Fibroblast of skin of left quadriceps (primary cell): ENCODE measurements at places on chromosomes 3 and 15.

DNA sequence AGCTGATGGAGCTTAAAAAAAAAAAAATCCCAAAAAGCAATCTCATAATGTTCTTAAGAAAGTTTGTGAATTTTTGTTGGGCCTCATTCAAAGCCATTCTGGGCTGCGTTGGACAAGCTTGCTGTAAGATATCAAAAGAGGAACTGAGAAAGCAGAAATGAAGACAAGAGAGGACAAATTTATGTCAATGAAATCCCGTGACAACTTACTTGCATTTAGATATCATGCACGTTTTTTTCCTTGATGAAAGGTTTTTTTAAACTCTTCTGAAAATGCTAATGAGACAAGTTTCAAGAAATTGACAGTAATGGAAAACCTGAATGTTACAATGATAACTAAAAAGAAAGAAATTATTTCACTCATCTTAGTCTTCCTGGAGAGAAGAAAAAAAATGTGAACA, 662.9 kb downstream of the SQOR start:
- no peak for DNase-seq

DNA sequence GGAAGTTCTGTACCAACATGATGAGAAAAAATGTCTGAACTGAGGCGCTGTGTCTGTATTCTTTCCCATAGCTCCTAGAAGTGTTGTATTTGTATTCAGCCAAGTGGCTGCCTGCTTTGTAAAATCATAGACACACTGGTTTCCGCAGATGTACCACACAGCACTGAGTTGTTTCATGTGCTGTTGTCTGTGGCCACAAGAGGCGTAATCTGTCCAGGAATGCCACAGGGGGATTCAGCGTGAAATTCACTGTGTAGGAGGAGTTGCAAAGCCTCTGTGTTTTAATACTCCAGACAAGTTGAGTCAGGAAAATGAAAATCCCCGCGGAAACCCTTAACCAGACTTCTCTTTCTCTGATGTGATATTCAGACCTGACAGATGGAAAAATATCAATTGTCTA, 462.2 kb downstream of the NSUN3 start:
- no peak for DNase-seq

- DNase-seq, result no peak
These were observed 61.4 kb upstream of the ADAMTSL3 start for GRCh38 chr15:83592370-83593040.

GRCh38 chr3:126816298-126816697, 112.3 kb downstream of the CHCHD6 start:
- DNase-seq, result no peak

GRCh38 chr15:94032571-94032970, 198.8 kb upstream of the MCTP2 start:
- DNase-seq, result no peak

GRCh38 chr3:29555590-29555989, 274.7 kb downstream of the RBMS3 start:
- DNase-seq, result no peak

DNA sequence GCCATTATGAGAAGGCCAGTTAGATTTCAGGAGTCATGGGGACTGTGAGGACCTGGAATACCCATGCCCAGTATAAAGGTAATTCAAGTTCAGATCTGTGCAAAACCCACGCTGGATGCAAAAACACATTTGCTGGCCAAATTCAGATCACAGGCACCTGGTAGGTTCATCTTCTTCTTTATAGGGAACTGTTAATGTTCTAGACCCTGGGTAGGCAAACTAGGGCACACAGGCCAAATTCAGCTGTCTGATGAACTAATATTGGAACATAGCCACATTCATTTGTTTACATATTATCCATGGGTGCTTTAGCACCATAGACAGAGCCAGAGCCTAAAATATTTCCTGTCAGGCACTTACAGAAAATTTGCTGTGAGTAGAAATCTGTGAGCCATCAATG, 241.4 kb downstream of the PTPRG start:
- no peak for DNase-seq

GRCh38 chr3:60269377-60269776, 981.9 kb downstream of the FHIT start:
- no peak for DNase-seq

- DNase-seq, result no peak
These were observed 54.0 kb downstream of the KCNH8 start for GRCh38 chr3:19202303-19202702.

GRCh38 chr3:112738366-112738765, 97.4 kb upstream of the CCDC80 start:
- no peak for DNase-seq

- no peak for DNase-seq
These were observed 3.6 kb downstream of the TAGLN3 start for GRCh38 chr3:112002096-112002971.

GRCh38 chr3:6449099-6449498, 411.8 kb upstream of the GRM7 start:
- DNase-seq, result no peak

GRCh38 chr3:107361633-107362032, 15.6 kb upstream of the CCDC54 start:
- DNase-seq, result no peak

GRCh38 chr3:189590223-189590622, 41.0 kb upstream of the TP63 start:
- DNase-seq, result no peak

DNA sequence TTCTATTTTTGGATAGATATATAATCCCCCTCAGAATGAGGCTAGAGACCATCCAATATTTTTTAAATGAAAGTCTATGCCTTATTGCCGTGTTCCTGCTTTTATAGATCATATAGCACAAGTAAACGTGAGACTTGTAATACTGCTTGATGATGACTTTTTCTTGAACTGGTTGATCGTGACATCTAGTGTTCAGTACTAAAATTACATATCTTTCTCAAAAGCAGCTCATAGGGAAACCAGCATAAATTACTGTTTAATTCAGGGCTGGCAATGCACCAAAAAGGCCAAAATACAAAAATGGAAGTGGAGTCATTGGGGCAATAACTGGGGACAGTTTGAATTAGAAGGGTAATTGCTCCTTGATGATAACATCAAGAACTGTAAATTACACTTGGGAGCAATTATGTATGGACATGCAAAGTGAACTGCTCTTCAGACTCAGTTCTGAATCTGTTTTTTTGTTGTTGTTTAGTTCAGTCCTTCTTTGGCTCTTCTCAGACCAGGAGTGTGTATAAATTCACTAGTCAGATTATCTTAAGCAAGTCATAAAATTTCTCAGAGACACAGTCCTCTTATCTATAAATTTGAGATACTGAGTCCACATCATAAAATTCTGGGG, 325.3 kb downstream of the THSD4 start:
- peak; percentile 48 for DNase-seq

- DNase-seq, result no peak
These were observed 64.6 kb downstream of the SNRPN start for GRCh38 chr15:25019434-25019833.

- peak; percentile 74 for DNase-seq
These were observed 215.5 kb downstream of the PDZRN3 start for GRCh38 chr3:73409138-73409763.

GRCh38 chr3:159620281-159620680, 368.4 kb upstream of the IL12A start:
- no peak for DNase-seq

DNA sequence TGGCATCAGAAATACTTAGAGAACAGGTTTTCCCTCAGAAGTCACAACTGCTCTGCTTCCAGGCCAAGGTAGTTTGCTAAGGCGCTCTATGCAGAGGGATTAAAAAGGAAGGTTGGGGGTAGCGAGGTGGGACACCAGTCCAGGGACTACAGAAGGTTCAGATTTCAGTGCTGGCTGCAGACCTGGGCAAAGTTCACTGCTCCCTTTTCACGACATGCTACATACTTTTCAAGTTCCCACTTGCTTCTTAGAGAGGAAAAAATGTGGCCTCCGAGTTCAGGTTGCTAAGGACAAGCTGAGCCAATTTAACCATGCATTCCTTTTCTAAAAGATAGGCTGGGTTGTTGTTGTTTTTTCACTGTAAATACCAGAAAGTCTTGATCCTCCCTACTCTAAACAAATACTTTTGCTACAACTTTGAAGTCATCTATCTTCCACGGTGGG, 158.6 kb upstream of the NR2F2 start:
- no peak for DNase-seq

GRCh38 chr3:154889227-154889634, 190.9 kb upstream of the MME start:
- DNase-seq, result no peak

DNA sequence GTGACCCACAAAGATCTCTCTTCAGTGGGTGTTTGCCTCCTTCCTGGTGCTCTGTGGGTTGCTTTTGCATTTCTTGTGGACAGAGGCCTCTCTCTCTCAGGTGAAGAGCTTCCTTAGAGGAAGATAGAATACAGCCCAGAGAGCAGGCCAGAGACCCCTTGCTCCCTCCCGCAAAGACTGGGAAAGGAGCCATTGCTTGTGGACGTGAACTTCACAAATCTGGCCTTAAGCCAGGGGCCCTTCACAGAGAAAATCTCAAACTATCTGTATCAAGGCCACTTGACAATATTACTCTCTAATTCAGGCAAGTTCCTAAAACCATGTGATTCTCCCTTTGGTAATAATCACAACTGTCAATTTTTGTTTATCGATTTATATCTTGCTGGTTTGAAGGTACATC, 30.4 kb upstream of the CLK3 start:
- no peak for DNase-seq

DNA sequence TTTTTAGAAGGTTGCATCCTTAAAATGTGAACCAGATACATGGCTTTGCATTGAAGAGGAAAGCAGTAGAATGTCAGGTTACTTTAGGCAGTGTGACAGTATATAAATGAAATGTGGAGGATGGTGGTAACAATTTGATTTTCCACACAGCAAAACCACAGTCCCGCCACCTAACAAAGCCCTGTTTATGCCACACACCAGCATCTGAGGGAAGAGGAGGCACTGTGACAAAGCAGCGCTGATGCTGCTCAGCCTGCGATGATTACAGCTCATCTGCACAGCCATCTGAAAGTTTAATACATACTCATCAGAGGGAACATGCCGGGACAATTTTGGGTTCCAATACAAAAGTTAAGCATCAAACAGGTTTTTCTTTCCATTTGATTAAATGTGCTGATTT, 8.9 kb downstream of the RNF7 start:
- no peak for DNase-seq

DNA sequence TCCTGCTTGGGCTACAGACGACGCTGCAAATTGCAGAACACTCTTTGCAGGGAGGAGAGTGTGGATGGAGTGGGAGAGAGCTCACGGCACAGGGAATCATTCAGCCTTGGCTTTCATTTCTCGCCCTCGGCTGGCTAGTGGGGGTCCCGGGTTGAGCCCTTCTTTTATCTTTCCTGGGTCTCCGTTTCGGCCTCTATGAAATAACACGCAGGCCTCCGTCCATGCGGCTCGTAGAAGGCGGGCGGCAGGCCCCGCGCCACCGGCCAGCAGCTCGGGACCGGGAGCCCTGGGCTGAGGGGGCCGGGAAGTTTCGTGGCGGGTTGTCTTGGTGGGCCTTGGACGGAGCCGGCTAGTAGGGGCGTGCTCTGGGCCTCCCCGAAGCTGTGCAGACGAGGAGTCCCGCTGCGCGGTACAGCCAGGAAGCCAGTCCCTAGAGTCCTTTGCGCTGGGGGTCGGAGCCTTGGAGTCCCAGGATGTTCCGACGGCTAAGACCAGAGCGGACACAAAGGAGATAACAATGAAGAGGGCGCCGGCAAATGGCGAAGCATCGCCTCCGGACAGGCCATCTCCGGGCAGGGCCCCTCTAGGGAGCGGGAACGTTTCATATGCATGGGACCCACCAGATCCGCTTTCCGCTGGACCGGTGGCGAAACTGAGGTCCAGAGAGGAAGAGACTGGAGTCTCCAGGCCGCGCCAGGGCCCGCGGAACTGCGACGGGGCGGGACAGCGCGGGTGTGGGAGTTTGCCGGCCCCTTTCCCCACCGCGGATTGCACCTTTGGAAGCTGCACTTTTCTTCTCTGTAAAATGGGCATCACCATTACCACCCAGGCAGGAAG, 4.3 kb downstream of the RNU6-1 start:
- no peak for DNase-seq

DNA sequence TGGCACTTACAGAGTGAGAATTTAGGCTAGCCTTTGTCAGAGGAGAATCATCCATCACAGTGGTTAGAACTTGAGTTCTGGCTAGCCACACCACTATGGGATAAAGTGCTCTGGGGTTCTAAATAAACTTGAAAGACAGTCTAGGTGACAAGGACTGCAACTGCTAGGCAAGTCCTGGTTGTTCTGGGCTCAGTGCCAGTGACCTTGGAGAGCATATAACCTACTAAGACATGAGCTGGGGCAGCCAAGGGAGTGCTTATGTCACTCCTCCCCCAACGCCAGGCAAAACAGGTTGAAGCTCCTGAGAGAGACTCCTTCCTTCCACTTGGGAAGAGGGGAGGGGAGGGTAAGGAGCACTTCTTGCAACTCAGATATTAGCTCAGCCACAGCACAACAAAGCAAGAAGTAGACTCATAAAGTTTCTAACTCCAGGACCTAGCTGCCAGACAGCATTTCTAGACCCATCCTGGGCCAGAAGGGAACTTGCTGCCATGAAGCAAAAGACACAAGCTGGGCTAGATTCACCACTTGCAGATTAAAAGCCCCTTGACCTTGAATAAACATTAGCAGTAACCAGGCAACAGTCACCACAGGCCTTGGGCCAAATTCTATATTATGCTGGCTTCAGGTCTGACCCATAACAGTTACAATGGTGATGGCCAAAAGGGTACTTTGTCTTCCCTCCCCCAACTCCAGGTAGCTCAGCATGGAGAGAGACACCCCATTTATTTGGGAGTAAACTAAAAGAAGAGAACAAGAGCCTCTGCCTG, 963.7 kb downstream of the PLOD2 start:
- no peak for DNase-seq

DNA sequence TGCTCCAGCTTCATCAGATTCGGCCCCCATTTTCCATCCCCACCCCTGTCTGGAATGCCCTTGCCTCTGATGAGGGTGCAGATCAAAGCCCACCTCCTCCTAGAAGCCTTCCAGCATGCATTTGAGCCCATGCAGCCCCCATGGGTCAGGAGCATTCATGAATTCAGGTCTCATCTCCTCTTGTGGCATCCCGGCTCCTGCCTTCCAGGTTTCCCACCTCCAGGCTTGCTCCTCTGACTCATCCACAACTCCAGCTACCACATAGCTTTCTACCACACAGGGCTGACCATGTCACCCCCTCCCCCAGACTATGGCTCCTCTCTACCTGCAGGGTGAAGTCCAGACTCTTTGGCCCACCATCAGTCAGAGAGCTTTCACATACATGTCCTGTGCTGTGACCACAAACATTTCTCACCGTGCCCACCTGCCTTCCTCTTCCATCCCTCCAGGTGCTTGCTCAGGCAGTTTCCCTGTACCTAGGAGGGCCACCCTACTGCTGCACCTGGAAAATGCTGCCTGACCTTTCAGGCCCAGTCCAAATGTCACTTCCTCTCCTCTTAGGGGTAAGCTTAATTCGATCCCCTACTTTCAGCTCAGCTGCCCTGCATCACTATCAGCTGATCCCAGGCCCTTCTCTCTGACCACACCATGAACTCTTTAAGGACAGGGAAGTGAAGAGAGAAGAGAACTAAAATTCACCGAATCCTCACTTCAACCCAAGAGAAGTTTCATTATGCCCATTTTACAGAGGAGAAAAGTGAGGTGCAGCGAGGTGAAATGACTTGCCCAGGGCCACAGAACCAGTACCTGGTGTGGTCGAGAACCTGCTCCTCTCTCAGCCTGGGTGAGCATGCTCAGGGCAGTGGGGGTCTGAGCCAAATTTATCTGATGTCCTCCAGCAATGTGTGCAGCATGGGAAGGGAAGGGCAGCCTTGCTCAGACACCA, 13.7 kb upstream of the FGD5 start:
- no peak for DNase-seq

- peak; percentile 66 for DNase-seq
These were observed 125.5 kb downstream of the NSMCE3 start for GRCh38 chr15:29143909-29144635.
